ENCODE measurements at places on chromosomes 2 and 18. TPM values are rescaled to one million over a fixed set of nuclear protein-coding genes. Genes with fewer than 3 reads are reported as not detected.

The SCYGR5 gene
- not detected for total RNA-seq

The GPR55 gene
- total RNA-seq: not detected

The CCDC148 gene
- total RNA-seq: 0.52 TPM

The OSR1 gene
- total RNA-seq: 10.4 TPM

The DSG2 gene
- total RNA-seq: 2.6 TPM

The SPC25 gene
- total RNA-seq: 3.7 TPM

The B3GNT2 gene
- 11.0 TPM for total RNA-seq

Data from skeletal muscle tissue (tissue), 5 donors.